ENCODE measurements at places on chromosomes 6 and 20. TPM values are rescaled to one million over a fixed set of nuclear protein-coding genes. Genes with fewer than 3 reads are reported as not detected.

The CLDN20 gene
- total RNA-seq, result not detected

The MOG gene
- total RNA-seq, result not detected

DNA sequence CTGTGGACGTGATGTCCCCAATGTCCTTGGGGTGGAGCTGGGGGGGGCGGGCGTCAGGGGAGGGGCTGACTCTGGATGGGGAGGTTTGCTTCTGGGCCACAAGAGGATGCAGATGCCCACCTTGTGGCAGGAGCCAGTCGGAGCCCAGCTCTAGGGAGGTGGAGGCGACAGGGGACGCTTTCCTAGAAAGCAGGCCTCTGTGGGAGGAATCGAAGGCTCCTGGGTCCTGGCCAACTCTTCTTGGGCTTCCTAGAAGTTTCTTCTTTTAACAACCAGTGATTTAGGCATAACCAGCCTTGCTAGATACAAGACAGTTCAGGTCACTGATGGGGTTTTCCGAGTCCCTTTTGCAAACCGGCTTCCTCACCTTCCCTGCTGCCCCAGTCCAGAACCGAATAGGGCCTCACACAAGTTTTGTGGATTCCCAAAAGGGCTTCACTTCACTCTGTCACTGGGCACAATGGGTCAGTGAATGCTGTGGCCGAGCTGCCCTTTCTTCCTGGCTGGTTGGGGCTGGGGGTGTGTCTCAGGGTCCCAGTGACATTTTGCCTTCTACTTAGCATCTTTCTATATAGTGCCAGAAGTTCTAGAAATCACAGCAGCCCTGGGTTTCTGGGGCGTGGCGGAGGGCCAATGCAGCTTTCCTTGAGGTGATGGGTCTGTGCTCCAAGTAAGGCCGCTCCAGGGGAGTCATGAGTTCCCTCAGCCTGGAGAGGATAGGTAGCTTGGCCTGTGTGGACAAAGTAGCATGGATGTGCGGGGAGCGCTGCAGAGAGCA, 78.4 kb upstream of the FOXP4 start:
- DNase-seq, result no peak

GRCh38 chr20:4894409-4894808, 106.9 kb downstream of the SLC23A2 start:
- no peak for DNase-seq

GRCh38 chr6:15137086-15137485, 108.8 kb upstream of the JARID2 start:
- no peak for DNase-seq

DNA sequence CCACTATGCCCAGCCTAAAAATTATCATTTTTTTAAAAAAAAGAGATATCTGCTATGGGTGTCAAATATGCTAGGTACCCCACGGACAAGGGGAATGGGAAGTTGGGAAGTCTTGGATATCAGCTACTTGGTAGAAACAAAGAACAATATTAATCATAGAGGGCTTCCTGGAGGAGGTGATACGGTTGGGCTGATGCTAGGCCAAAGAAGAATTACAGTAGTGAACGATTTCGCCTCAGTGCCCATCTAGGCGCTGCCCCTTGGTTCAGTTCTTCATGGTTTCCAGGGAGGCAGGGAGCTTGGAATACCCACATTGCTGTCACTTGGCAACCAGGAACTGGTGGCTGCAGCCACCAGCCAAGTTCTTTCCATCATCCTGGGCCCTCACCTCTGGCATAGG, 5.5 kb upstream of the PSMF1 start:
- no peak for DNase-seq

- no peak for DNase-seq
These were observed 340.4 kb upstream of the OPRM1 start for GRCh38 chr6:153698637-153699036.
